Stimulated activated CD8-positive, alpha-beta memory T cell treated with anti-CD3 and anti-CD28 coated beads, Interleukin-2, amount 100 ng/mL, for 48 hours (primary cell): ENCODE measurements at places on chromosomes 12 and 14.

- no peak for DNase-seq
Observed at GRCh38 chr14:35715079-35715478, 94.0 kb downstream of the RALGAPA1 start.

DNA sequence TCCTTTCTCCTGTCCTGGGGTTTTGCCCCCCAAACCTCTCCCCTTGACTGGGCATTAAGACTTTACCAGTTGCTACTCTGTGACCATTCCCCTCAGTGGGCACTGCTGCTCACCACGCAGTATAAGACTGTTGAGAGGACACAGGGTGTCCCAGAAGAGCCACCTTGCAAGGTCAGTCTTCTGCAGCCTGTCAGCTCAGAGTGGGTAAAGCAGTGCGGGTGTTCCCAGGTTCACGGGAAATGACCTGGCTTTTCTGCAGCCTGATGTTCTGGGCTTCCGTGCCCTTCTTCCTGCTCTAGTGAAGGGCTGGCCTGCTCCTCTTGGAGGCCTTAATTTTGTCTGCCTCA is 34.2 kb downstream of the KCNA1 start:
- no peak for DNase-seq

GRCh38 chr14:99627510-99628381 is 17.2 kb upstream of the HHIPL1 start:
- no peak for DNase-seq

DNA sequence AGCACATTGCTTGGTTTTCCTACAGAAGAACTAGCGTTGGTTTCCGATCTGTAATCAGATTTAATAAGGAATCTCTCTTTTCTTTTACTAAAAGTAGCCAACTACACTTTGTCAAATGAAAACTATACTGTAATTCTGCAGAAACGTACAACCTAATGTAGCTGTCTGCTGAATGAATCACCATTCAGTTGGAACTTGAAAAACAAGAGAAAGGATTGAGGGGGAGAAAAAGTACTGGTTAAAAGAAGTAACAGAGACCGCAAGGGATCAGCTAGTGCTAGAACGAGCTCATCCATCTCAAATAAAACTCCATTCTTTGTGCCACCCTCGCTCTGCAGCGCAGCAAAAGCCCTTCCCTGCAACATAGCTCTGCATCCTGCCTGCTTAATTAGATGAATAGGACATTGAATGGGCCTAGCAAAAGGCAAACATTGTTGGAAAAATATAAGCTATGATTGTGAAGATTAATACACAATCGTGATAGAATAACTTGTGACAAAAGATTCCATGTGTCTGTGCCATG is 2.6 kb downstream of the GARIN2 start:
- no peak for DNase-seq

DNA sequence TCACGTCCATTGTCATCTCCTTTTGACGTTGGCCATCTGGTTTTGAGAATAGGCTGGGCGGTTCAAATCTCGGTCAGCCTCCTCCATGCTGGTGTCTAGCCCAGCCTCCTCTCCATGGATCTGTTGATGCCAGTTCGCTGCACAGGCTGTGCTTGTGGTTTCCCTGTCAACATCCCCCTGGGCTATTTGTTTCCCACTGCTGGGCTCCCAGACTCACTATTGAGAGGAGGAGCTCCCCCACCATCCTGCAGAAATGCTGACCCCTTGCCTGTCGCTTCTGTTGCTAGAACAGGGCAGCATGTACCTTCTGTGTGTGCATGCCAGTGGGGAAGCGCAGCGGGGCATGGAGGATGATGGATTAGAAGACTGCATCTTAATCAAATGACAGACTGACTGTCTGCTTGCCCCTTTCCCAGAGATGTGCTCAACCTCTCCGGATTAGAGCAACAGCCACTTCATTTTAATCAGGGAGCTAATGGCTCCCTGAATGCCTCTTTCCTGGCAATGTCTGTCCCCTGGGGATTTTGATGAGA is 170.5 kb downstream of the TSPAN9 start:
- DNase-seq: no peak

DNA sequence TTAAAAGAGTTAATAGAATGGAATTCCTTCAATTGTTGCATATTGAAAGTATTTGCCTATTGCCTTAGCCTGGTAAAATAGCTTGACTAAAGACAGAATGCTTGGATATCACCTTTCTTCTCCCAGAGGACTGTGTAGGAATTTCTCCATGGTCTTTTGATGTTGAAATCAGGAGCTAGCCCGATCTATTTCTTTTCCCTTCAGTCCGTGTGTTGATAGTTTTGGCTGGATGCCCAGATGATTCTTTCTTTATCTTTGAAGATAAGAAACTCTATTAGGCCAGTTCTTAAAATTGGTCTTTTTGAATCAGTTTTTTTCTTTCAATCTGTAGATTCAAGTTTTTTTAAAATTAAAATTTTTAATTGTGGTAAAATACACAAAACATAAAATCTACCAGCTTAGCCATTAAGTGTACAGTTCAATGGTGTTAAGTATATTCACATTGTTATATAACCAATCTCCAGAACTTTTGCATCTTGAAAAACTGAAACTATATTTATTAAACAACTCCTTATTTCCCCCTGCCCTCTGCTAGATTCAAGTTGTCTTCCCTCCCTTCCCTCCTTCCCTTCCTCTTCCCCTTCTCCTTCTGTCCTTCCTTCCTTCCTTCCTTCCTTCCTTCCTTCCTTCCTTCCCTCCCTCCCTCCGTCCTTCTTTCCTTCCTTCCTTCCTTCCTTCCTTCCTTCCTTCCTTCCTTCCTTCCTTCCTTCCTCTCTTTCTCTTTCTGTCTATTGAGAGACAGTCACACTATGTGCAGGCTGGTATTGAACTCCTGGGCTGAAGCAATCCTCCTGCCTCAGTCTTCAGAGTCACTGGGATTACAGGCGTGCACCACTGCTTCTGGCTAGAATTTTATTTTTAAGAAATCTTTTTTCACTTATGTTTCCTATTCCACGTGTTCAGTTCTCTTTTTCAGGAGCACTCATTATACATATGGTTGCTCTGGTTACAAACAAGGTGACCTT is 10.1 kb downstream of the LACRT start:
- no peak for DNase-seq

GRCh38 chr12:86735072-86735471 is 478.9 kb upstream of the MGAT4C start:
- no peak for DNase-seq

DNA sequence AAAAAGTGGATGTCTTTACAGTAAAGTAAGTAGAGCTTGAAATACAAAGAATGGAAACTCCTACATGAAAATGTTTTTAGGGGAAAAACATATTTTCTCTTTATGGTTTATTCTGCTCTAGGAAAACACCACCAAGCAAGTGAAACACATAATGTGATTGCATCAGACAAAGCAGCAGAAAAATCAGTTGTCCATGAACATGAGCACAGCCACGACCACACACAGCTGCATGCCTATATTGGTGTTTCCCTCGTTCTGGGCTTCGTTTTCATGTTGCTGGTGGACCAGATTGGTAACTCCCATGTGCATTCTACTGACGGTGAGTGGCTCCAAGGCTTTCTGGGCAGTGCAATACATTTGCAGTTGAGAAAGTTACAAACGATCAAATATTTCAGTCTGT is 42.6 kb upstream of the PLEKHD1 start:
- no peak for DNase-seq

DNA sequence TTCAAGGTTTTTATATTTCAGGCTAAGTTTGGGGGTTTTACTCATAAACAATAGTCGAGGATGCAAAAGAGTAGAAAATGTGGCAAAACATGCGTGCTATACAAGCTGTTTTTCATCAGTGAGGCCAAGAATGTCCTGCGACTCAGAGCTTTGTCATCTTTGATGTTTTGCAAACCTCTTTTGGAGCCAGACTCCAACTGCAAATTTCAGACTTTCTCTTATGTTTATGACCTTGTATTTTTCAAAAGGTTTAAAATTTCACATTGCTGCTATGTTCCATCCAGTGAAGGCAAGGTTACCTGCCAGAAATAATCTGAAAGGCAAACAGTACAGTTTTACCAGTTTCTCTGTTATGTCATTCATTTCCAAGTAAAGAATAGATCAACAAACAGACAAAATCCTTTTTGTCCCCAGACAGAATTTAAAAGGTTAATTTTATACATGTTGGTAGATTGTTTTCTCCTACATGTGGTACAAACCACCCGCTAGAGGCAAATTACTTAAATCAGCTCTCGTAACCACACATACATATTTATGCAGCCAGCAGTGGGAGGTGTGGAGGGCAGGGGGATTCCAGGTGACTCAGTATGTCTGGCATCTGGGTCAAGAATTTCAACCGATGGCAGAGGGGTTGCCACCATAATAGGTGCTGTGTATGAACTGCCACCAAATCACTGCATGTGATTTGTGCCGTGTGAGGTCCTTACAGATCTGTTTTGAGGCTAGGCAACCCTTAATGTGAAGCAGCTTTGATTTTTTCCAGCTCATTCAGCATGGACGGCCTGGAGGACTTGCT is 119.8 kb upstream of the CPM start:
- peak; percentile 32 for DNase-seq

DNA sequence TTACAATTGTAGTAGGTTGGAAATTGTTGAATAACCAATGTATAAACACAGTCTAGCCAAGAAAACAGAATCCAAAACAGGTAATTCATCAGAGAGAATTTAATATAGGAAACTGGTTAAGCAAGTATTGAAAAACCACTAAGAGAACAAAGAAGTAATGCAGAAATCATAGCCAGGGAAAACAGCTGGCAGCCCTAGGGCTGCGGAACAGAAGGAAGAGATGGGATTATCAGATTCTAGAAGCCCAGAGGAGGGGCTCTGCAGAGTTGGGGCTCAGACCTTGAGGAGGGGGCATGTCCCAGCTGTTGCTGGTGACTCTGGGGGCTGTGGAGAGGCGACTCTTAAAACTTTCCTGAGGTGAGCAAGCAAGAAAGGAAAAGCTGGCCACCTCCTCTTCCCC is 49.4 kb downstream of the CD9 start:
- DNase-seq: no peak

DNA sequence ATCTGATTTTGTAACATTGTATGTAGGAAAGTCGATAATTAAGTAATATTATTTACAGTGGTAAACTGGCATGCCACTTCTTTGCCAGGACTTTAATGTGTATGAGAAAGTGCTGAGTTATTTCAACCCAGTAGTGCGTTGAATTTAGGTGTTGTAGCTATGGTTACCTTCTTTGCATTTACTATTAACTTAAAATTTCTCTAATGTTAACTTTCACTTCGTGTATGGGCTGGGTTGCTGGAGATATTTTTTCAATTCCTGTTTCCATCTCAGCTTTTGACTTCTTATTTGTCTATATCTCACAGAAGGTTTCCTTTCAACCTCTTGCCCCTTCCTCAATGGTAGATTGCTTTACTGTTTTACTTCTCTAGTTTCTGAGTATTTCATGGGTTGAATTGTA is 1345.6 kb downstream of the FSCB start:
- DNase-seq: no peak

DNA sequence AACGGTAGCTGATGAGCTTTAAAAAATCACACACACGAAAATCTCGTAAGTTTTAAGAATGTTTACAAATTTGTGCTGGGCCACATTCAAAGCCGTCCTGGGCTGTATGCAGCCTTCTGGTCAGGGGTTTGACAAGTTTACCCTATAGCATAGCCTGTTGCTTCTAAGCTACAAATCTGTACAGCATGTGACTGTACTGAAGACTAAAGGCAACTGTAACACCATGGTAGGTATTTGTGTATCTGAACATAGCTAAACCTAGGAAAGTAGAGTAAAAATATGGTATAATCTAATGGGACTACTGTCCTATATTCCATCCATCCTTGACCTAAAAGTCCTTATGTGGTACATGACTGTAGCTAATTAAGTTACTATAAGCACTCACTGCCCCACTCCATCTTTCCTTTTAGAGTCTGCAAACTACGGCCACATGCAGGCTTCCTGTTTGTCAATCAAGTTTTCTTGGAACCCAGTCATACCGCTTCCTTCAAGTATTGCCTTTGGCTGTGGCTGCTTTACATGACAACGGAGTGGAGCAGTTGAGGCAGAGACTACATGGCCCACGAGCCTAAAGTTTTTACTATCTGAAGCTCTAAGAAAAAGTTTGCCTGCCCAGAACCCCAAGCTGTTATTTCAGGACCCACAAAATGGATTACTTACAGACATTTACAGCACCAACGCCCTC is 18.5 kb downstream of the KRT7 start:
- no peak for DNase-seq

GRCh38 chr14:24876996-24877395 is 173.0 kb downstream of the STXBP6 start:
- no peak for DNase-seq

GRCh38 chr12:71730936-71731335 is 23.7 kb upstream of the RAB21 start:
- DNase-seq: no peak

- no peak for DNase-seq
Observed at GRCh38 chr12:91194500-91194899, 11.9 kb upstream of the DCN start.

DNA sequence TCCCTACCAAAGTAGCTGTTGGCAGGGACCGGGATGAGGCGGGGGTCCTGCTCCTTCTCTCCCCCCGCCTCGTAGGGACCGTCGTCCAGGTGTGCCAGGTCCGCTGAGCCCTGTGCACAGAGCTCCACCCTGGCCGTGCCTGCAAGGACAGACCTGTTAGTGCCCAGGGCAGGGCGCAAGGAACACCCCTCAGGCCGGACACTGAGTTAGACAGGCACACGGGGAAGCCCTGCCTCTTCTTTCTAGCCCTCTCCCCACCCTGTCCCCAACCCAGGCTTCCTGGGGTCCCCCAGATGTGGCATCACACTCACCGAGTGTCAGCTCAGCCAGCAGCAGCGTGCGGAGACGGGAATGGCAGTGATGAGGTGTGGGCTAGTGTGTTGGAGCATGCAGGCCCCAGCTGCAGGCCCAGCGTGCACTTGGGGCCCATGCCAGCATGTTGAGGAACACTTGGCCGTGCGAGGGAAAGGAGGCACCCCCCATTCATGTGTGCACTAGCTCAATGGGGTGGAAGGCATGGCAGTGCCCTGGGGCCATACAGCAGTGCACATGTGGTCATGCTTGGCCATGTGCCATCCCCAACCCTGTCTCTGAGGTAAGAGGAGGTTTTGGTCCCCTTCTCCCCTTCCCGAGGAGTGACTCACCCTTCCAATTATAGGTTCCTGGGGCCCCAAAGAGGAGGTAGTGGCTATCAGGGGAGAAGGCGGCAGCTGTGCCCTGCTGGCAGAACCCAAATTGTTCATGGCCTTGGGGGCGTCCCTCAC is 7.3 kb downstream of the ITGA7 start:
- no peak for DNase-seq

DNA sequence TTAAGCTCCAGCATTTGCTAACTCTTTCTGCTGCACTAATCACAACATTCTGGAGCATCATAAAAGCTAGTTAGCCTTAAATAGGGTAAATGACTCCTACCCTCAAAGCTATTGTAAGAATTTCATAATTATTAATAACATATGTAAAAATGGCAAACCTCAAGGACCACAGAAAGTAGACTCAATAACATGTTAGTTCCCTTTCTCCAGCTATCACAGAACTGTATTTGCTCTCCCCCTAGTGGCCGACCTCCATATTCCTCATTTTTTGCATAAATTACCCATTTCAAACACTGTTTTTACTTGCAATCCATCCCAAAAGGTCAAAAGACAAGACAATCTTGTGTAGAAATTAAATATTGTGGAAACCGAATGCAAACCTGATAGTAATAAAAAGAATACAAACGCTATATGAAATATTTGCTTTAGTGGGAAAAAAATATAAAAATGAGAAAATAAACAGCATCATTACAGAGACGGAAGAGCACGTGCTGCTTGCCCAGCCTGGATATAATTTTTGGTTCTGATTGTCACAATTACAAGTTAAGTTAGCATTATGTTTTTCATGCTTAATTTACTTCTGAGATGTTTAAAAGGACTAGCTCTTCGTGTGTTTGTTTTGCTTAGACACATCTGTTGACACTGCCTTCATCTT is 97.9 kb downstream of the RERGL start:
- DNase-seq: no peak

GRCh38 chr12:114186241-114187002 is 219.5 kb downstream of the TBX5 start:
- no peak for DNase-seq

GRCh38 chr12:1531153-1531653 is 63.2 kb downstream of the FBXL14 start:
- no peak for DNase-seq
